ENCODE measurements at places on chromosomes 6 and 20. TPM values are rescaled to one million over a fixed set of nuclear protein-coding genes. Genes with fewer than 3 reads are reported as not detected.

Gene WFDC5
- total RNA-seq = not detected

Gene C6orf118
- total RNA-seq = not detected

Gene HLA-DQB1
- total RNA-seq = 4.7 TPM

Gene GSTA2
- total RNA-seq = 0.29 TPM

Gene GABRR1
- not detected for total RNA-seq

DNA sequence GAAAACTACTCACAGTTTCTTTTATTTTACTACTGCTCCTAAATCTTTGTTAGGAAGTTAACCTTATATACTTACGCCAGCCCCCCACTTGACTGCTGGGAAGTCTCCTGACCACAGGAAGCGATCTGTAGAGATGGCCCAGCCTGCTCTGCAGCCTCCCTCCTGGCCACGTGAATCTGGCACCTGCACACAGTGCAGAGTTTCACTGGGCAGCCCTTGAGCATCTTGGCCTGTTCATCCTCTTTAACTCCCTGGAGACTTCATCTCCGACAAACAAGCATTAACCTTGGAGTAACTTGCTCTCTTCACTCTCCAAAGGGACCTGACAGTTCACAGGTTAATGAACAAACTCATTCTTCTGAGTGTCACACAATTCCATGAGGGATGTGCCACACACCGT, 294.1 kb downstream of the BTBD9 start:
- DNase-seq = no peak

GRCh38 chr20:46200582-46201570, 82.8 kb downstream of the CD40 start:
- no peak for DNase-seq

GRCh38 chr6:128696691-128697689, 176.6 kb upstream of the PTPRK start:
- DNase-seq = no peak

DNA sequence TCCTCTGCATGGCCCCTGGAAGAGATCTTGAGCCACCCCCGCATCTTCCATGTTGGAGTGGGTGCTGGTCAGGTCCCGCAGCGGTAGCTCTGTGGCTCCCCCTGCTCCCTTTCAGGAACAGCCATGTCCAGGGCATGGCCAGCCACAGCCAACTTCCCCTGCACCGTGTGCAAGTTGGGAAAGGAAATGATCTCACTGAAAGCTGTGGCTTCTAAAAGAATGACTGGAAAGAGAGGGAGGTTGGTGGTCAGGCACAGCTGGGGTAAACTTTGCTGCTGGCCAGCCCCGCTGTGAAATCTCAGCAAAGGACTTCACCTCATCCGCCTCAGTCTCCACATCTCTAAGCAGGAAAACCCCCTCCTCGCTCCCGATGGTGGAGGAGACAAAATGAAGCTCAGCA, 153.6 kb upstream of the CST7 start:
- no peak for DNase-seq

GRCh38 chr6:86535100-86535499, 402.2 kb upstream of the HTR1E start:
- DNase-seq = no peak

DNA sequence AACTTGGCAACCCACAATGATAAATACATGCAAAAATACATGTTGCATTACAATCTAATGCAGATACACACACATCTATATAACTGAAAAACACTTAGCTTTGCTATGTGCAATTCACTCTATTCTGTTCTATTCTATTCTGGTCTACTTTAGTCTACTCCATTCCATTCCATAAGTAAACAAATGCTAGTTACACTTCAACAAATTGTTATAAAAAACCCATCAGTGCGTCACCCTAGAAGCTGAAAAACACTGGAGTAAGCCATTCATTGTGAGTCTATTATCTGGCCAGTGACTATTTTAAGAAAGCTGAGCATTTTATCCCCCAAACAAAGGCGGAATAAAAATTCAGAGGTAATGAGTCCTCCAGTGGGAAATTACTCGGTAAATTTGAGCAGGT, 315.7 kb upstream of the EPHA7 start:
- no peak for DNase-seq

DNA sequence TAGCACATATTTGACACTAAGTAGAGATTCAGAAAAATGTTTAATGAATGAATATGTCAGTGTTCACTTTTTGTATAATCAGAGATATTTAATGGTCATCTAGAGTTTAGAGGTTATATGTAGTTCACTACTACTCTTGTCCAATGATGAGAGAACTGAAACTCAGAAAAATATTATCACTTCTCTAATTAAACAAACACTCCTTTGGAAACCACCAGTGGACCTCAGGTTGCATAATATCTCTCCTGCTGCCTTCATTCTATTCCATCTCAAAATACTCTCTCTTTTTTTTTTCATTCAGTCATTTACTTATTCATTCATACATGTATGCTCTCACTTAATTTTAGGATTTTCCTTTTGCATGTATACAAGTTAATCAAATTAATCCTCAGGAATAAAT, 423.1 kb upstream of the RNF217 start:
- DNase-seq = no peak

- DNase-seq = no peak
These were observed 14.6 kb downstream of the MYBL2 start for GRCh38 chr20:43681468-43681942.

DNA sequence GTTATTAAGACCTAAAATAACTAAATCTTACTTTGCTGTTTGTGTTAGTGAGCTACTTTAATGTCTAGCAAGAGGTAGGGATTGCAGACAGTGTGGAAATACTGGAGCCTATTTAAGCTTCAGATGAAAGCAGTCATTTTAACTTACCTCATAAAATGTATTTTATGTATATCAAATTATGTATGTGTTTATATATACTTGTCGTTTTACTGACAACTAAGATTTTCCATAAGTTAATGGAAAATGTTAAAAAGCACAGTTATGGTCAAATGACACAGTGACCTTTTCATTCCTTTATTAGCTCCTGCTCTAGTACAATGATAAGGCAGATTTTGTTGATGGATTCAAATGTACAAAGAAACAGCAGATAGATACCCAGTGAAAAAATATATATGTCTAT, 34.6 kb downstream of the QKI start:
- DNase-seq = no peak

- DNase-seq = no peak
These were observed 6.7 kb downstream of the RAD21L1 start for GRCh38 chr20:1232286-1233111.

DNA sequence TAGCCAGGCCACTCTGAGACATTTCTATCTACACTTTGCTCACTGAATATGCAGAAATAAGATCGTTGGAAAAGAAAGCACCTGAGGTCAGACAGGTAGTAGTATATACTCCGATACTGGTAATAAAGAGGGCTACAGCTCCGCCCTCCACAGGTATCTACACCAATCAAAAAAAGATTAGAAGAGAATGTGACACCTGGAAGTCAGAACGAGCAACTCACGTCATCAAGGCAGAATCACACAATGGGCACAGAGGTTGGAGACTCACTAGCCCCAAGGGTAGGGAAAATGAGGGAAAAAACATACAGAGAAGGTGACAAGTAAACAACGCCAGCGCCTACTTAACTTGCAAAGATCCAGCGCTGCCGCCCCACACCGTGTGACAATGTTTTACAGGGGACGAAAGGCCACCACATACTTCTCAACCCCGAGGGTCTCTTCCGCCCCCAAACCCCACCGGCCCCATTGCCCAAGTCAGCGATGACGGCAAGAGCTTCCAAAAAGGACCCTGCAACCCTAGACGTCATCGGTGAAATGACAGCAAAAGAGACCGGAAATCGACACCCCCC, 653 bp downstream of the LMBRD1 start:
- DNase-seq = no peak

DNA sequence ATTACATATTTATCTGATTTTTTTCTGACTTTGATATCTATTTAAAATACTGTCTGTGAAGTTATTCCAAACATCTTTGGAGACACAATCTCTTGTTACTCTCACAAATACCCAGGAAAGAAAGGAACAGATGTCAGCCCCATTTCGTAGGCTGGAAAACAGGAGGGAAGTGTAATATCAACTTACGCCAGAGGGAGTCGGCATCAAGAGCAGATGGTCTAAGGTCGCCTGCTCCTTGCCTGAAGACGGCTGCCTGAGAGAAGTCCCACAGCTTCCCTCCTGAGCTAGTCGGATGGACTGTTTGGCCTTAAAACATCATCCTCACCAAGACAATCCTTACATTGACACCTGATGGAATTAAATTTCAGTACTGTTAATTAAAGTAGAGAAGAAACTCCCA, 13.4 kb downstream of the CST7 start:
- DNase-seq = no peak

DNA sequence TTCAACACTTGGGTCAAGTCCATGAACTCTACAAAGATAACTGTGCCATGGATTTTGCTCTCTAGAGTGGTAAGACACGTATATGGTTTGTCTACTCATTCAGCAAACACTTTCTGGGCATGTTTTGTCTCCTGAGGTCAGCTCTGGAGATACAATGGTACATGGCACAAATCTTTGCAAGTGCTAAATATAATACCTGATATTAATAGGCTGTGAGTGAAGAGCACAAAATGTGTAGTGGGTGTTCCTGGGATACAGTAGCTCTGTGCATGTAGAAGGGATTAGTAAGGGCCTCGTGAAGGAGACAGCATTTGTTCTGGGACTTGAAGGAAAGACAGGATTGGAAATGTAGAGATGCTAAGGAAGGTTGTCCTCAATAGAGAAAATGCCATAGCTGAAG, 360.9 kb downstream of the BCKDHB start:
- DNase-seq = no peak
